ENCODE measurements at places on chromosomes 6 and 20. TPM values are rescaled to one million over a fixed set of nuclear protein-coding genes. Genes with fewer than 3 reads are reported as not detected.

ADTRP gene
- total RNA-seq = 11.7 TPM

CST2 gene
- not detected for total RNA-seq

DNA sequence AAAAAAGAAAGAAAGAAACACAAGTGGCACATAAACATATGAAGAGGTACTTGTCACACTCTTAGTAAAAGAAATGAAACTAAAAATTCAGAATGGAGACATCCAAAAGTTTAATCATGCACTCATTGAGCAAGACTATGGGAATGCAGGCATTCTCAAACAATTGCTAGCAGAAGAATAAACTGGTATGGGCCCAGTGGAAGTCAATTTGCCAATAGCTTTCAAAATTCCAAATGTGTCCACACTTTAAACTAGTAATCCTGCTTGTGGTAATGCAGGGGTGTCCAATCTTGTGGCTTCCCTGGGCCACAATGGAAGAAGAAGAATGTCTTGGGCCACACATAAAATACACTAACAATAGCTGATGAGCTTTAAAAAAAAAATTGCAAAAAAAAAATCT lies 97.4 kb downstream of the EPB41L2 start:
- no peak overlapping the region for H3K27ac ChIP-seq
- no peaks in the 10 kb centered on the region for H3K27me3 ChIP-seq
- peaks cover 9% of the 10 kb centered on the region for H3K4me1 ChIP-seq
- no peaks in the 10 kb centered on the region for H3K36me3 ChIP-seq
- no peak overlapping the region for H3K4me3 ChIP-seq

- no peak overlapping the region for H3K27ac ChIP-seq
- H3K4me3 ChIP-seq = no peak overlapping the region
- peaks cover 28% of the 10 kb centered on the region for H3K4me1 ChIP-seq
- H3K36me3 ChIP-seq = no peaks in the 10 kb centered on the region
These were observed 10.5 kb upstream of the TFAP2A start for GRCh38 chr6:10425176-10425974.

- peaks cover 19% of the 10 kb centered on the region for H3K4me1 ChIP-seq
- H3K36me3 ChIP-seq = peaks cover 82% of the 10 kb centered on the region
- DNase-seq = peak; percentile 98
- peak within 1 kb of the TSS; percentile 91 for H3K27ac ChIP-seq
- no peaks in the 10 kb centered on the region for H3K27me3 ChIP-seq
These were observed at the start of the genes POLR1C and YIPF3 for GRCh38 chr6:43516697-43517504. TSS of gene POLR1C (plus strand) at chr6:43517089. CDS start at chr6:43517110, 21 bp downstream. TSS of gene YIPF3 (minus strand) at chr6:43516926. CDS start at chr6:43516807, 119 bp downstream.

DNA sequence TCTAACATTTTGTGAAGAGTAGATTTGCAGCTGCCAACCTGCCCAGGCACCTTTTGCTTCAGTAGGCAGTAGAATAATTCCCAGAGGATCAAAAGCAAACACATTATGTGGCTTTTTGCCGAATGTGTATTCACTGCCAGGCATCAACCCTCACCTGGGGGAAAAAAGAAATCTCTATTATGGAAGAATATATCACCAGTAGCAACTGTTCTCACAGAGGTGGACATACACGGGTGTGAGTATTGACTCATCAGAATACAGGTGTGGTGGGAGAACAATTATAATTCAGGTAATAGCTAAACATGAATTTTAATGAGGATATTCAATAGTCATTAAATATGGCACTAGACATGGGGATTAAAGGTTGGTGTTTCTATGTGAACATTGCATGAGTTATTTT lies 910.7 kb downstream of the TFAP2A start:
- no peaks in the 10 kb centered on the region for H3K4me1 ChIP-seq
- H3K27ac ChIP-seq = no peak overlapping the region
- no peak overlapping the region for H3K4me3 ChIP-seq
- H3K27me3 ChIP-seq = no peaks in the 10 kb centered on the region

Measured in K562 (cell line).